ENCODE measurements at places on chromosomes 7 and 10.

DNA sequence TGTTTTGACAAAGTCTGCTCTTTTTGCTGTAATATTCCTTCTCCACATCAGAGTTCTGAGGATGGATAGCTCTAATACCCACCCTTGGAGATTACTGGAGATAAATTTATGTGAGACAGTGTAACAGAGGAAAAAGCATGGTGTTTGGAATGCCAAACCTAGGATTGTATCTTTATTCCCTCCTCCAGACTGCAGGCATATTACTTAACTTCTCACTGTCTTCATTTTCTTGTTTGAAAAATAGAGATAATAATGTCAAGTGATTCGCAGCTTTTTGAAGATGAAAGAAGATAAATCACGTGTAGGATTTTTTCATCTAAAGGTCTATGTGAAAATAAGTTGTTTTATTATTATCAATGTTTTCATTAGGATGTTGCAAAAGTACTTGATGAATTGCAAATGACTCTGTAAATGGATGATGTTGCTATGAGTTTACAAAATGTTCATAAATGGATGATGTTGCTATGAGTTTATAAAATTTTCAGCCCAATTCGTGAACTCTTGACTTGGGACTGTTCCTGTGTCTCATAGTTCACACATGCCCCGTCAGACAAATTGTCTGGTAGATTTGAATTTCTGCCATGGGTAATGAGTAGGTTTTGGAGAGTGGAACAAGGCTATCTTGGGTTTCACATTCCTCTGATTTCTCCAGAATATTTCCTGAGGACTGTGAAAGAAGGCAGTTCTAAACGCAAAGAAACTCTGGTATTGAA, 113.1 kb upstream of the IGFBP3 start:
- DNase-seq, result no peak

GRCh38 chr7:66267249-66267648, 62.1 kb downstream of the TPST1 start:
- no peak for DNase-seq

GRCh38 chr10:96263176-96263575, 8.2 kb downstream of the BLNK start:
- DNase-seq, result no peak

DNA sequence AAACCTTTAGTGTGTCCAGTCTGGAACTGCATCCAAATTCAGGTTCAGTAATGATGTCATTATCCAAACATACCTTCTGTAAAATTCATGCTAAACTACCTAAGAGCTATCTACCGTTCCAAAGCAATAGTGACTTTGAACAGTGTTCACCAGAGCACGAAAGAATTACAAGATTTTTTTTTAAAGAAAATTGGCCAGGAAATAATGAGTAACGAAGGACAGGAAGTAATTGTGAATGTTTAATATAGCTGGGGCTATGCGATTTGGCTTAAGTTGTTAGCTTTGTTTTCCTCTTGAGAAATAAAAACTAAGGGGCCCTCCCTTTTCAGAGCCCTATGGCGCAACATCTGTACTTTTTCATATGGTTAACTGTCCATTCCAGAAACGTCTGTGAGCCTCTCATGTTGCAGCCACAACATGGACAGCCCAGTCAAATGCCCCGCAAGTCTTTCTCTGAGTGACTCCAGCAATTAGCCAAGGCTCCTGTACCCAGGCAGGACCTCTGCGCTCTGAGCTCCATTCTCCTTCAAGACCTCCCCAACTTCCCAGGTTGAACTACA, 694 bp upstream of the FAS start:
- DNase-seq, result peak; percentile 81

- no peak for DNase-seq
Measured at GRCh38 chr7:51298912-51299311, 17.7 kb downstream of the COBL start.

DNA sequence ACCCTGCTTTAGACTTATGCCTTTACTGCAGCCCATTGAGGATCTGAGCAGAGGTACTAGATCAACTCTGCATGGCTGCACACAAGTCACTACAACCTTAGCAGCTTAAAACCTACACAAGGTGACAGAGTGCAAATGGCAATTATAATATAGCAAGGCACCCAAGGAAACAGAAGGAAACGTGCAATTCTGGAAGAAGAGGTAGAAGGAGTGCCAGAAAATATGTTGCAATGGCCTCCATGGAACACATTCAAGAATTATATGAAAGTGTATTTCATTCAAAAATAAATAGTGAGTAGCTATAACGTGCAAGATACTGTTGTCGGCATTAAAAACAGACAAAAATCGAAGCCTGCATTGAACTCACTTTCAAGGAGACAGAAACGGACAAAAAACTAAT, 2.9 kb upstream of the AKR1C8 start:
- DNase-seq, result no peak

DNA sequence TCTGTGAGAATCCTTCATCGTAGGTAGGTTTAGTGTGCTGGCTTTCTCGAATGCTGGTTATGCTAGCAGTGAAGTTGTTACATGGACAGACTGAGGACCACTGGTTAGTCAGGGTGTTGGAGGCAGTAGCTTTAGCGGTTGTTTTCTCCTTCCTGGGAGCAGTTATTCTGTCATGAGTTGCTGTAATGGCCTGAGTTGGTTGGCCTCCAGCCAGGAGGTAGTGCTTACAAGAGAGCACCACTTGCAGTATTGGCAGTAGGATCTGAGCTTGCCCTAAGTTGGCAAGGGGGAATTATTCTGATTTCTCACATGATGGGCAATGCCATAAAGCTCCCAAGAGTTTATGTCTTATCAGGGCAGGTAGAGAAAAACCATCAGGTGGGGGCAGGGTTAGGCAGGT, 58.0 kb downstream of the IPMK start:
- DNase-seq, result no peak

DNA sequence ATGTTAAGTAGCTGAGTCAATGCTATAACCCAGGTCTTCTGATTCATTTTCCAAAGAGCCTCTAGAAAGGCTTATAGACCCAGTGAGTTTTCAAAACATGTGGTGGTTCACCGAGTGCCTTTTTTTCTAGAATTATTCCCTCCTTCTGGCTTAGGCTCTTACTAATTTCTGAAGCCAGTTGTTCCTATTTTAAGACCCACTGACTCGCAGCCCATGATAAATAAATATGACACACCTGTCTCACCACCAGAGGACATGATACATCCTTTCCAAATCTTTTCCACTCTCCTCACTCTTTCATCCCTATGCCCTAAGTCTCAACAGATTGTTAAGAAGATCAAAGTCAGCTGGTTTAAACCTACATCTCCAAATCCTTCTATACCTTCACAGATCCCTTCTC, 126.0 kb upstream of the WNT16 start:
- no peak for DNase-seq

DNA sequence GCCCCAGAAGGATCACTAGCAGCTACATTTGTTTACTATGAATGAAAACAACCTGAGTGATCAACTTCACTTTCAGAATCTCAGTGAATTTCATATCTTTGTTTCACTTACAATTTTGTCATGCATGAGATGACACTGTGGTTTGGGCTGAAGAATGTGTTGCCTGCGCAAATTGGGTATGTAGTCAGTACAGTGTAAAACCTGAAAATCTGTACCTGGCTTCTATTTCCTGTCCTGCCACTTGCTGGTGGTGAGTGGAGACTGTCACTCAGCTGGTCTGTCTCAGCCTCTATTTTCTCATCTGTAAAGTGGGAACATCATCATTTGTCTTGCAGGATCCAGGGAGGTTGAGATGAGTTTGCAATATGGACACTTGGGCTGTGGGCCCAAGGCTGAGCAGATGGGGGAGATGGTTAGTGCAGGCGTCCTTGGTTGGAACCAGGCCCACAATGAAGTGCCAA, 118.0 kb downstream of the WDFY4 start:
- no peak for DNase-seq
